Stimulated activated CD4-positive, alpha-beta T cell treated with anti-CD3 and anti-CD28 coated beads, Interleukin-15, amount 100 ng/mL, for 1 hour (primary cell): ENCODE measurements at places on chromosomes 16 and 17.
A peak's percentile ranks its signal among the peaks of the same experiment; 100 is the strongest.

DNA sequence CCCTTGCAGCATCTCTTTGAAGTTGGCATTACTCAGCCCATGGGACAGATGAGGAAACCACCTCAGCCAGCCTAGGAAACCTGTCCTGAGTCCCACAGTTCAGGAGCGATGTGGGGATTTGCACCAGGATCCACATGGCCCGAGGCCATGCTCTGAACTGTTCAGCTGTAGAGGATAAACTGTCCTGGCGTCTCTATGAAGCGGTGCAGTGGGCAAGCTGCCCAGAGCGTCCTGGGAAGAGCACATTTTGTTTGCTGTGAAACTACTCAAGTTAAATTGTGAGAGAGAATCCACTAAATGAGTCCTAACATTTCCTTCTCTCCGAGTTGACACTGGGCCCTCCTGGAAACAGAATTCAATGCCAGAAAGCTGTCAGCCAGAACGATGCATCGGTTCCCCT lies 276.6 kb upstream of the TNRC6C start:
- DNase-seq, result no peak

DNA sequence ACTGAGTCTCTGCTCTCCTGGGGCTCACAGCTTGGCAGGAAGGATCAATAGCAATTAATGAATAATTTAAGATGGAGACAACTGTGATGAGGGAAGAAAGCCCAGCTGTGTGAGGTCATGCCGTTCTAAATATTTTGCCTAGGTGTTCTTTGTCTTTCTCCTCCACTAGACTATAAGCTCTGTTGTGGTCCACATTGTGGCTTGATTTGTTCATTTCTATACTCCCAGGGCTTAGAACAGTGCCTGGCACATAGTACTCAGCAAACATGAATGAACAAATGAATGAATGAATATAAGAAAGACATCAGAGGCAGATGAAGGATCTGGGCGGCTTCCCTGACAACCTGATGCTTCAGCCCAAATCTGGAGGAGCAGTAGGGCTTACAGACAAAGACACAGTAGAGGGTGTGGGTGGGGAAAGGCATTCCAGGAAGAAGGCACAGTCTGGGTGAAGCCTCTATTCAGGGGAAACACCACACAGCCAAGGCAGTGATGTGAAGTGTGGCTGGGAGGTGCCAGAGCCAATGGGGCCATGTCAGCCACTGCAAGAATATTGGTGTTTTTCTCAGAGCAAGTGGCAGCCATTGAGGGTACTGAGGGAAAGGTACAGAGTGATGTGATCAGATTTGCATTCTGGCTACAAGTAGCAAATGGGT lies 8.3 kb downstream of the CDH13 start:
- DNase-seq, result no peak

GRCh38 chr17:4764595-4764994 lies 7.1 kb upstream of the TM4SF5 start:
- DNase-seq, result no peak

GRCh38 chr16:48383009-48383876 lies 2.0 kb downstream of the SIAH1 start:
- DNase-seq, result no peak

DNA sequence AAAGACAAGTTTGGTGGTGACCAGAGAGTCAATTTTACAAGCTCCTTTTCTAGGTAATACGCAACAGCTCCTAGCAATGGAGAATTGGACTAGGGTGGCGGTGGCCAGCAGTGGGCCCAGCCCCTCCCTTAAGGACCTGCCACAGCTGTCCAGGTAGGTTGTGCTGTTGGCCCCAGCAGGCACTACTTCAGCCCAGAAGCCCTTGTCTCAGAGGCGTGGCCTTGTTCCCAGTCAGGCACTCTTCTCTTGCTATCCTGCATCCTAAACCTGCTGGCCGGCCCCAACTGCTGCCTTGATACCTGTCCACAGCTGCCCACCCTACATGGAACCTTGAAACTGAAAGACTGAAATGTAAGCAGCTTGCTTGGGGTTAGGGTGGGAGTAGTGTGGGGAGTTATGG lies 989 bp upstream of the GALK1 start:
- no peak for DNase-seq

GRCh38 chr16:78805556-78805955 lies 706.1 kb downstream of the WWOX start:
- no peak for DNase-seq

GRCh38 chr17:34408439-34408838 lies 45.4 kb upstream of the CCL1 start:
- no peak for DNase-seq

DNA sequence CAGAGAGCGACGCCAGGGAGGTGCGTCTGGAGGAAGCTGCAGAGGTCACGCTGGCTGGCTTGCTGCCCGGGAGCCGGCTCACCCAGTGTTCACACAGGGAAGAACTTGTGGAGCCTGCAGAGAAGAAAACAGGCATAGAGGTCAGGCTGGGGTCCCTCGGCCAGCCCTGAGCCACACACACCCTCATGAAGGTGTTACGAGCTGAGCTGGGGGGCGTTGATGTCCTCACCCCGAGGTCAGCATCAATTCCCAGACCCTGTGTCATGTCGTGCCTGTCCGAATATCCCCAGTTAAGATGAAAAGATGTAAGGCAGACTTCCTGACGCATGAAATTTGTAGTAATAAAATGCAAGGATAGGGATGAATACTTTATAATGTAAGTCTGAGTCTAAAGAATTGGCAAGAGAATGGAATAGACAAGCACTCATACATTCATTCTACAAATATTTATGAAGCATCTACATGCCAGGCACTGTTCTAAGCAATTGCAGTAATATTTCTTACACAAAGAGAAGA lies 77.1 kb downstream of the USP31 start:
- no peak for DNase-seq

GRCh38 chr16:72013389-72013788 lies 4.8 kb downstream of the DHODH start:
- no peak for DNase-seq

DNA sequence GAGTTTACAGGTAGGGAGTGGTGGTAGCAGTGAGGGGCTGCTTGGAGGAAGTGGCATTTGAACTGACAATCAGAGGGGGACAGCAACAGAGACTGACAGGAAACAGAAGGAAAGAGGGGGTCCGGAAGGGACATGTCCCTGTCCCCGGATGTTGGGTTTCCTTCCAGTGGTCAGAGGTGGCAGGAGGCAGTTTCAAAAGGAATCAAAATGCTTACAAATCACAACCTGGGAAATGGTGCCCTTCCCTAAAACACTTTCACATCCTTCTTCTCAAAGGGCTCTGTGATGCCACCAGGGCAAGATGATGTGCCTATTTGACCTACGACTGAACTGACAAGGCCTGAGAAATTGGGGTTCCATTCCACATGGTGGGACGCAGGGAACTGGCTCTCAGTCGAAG lies 19.7 kb downstream of the ADGRG1 start:
- no peak for DNase-seq

GRCh38 chr17:40457369-40457768 lies 14.1 kb downstream of the IGFBP4 start:
- DNase-seq, result no peak

- DNase-seq, result no peak
These were observed 26.1 kb downstream of the CTU2 start for GRCh38 chr16:88732172-88732960.

DNA sequence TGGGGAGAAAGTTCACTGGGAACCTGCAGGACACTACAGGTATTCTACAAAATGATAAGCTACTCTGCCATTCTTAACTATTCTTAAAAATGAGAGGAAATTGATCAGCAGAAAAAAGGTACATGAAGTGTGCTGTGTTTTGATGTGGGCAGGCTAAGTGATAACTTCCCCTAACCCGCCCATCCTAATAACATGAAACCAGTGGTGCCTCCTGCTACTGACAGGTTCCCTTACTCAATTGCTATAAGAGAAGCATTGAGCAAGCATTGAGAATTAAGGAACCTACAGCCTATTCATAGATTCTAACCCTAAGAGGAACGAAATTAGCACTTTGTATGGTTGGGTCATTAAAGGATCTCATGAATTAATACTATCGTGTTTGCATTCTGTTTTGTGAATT lies 18.9 kb downstream of the XYLT1 start:
- no peak for DNase-seq

- no peak for DNase-seq
These were observed 110.3 kb downstream of the TOX3 start for GRCh38 chr16:52436339-52437276.

- no peak for DNase-seq
These were observed 6.7 kb downstream of the PIPOX start for GRCh38 chr17:29049541-29050145.

DNA sequence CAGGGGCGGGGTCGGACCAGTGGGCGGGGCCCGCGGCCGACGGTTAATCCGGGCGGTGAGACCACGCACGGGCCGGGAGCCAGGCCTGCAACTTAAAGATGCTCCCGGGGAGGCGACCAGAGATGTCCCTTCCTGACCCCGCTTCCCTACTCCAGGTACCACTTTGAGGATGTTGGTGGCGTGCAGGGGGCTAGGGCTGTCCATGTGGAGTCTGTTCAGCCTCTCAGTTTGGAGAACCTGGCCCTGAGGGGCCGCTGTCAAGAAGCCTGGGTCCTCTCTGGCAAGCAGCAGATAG lies 580 bp downstream of the RANGRF start:
- no peak for DNase-seq

GRCh38 chr16:84138500-84138823 lies 6.5 kb downstream of the HSDL1 start:
- no peak for DNase-seq

GRCh38 chr16:54216688-54217087 lies 69.9 kb downstream of the IRX3 start:
- no peak for DNase-seq

GRCh38 chr16:80250381-80250780 lies 290.4 kb upstream of the DYNLRB2 start:
- no peak for DNase-seq

DNA sequence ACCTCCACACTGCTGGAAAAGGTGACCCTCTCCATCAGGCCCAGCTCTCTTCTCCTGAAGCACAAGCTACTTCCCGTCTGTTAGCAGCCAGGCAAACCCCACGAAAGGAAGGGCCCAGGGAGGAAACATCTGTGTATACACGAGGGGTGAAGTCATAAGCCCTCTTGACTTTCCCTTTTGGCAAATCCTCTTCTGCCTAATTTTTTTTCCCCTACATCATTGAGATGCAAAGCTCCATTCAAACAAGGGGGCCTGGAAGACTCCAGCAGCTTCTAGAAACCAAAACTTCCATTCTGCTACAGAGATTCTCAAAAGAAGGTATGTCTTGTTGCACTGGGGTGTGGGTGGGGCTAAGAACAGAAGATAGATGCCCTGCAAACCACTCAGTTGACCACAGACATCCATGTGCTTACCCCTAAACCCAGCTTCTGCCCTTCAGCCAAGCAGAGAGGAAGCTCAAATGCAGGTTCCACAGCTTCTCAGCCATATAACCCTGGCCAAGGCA lies 145.6 kb upstream of the RCVRN start:
- DNase-seq, result no peak

- no peak for DNase-seq
These were observed 64.6 kb downstream of the ARHGAP44 start for GRCh38 chr17:12853921-12854320.

GRCh38 chr17:80987941-80988461 lies 3.6 kb upstream of the CHMP6 start:
- no peak for DNase-seq

- peak; percentile 33 for DNase-seq
These were observed 34.5 kb downstream of the YWHAE start for GRCh38 chr17:1365445-1366039.

DNA sequence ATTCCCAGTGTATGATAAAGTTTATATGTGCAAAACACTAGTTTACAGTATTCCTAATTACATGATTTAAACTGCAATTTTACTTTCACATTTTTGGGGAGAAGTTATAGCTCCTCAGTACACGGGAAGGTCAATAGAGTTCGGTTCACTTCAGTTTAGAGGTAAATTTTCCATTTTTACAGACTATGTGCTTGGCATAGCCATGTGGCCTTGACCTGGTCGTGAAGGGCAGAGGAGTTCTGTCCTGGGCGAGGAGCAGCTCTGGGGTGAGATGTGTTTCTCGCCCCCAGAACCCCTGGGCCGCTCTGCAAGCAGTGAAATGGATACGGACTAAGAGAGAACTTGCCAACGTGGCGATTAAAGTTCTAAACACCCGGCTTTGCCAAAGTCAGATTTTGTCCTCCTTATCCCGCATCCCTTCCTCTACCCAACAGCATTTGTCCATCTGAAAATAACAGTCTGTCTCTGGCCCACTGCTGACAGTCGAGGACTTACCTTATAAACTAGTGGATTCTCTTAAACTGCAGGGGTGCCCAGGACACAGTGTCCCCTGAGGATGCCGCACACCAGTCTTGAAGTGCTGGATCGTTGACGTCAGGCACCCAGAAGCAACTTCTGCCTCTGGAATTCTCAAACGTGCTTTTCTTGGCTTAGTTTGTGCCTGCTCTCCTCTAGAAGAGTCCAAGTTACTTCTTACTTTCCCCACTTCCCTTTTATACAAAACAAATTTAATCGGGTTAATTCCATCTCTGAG lies 1.5 kb upstream of the SIAH1 start:
- no peak for DNase-seq

DNA sequence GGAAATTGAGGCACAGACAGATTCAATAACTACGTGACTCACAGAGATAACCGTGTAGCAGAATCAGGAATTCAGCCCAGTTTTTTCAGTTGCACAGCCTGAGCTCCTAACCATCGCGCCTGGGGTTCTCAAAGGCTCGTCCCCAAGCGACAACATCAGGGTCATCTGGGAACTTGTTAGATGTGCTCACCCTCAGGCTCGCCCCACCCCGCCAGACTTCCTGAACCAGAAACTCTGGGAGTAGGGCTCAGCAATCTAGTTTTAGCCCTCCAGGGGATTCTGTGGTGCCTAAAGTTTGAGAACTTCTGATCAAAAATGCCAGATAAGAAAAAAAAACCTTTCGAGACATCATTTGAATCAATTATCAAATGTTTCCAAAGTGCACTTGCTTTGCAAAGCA lies 559.8 kb downstream of the WWOX start:
- DNase-seq, result no peak

GRCh38 chr16:11308493-11309283 lies 27.6 kb upstream of the PRM1 start:
- no peak for DNase-seq

GRCh38 chr16:62977876-62978275 lies 941.6 kb upstream of the CDH8 start:
- no peak for DNase-seq

GRCh38 chr16:86391486-86391885 lies 118.8 kb upstream of the FOXF1 start:
- no peak for DNase-seq

GRCh38 chr16:24208710-24209109 lies 47.4 kb upstream of the CACNG3 start:
- no peak for DNase-seq
